ENCODE measurements at places on chromosomes 6 and 20.

DNA sequence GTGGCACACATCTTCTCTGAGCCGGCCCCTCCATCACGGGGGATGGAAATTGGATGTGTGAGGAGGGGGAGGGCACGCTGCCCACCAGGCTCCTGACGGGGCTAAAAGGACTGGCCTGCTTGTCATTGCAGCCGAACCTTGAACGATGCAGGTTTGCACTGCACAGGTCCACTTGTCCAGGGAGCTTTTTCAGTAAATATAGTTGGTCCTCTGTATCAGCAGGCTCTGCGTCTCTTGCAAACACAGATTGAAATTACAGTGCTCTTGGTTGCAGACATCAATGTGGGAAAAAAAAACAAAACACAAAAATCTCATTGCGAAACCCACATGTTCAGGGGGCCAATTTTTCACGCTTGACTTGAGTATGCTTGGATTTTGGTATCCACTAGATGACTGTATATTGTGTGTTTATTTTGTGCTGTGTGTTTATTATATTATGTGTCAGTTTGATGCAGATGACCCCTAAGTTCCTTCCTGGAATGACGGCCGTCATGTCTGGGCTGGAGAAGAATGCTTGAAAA lies 29.2 kb downstream of the ERMARD start:
- DNase-seq = no peak

DNA sequence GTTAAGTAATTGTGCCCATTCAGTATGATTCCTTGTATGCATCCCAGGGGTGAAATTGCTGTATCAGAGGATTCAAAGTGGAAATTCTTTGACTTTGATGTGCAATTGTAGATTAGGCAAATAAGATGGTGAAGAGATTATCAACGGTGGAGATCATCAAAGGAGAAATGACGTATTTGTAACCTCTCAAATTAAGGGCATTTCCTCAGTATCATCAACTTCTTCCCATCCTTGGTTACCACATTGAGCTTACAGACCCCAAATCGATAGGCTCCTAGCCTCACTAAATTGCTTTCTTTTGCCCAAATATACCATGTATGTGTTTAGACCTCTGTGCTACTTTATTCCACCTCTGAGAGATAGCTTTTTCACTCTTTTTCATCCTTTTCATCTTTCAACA lies 213.1 kb upstream of the ZFP64 start:
- DNase-seq = no peak

DNA sequence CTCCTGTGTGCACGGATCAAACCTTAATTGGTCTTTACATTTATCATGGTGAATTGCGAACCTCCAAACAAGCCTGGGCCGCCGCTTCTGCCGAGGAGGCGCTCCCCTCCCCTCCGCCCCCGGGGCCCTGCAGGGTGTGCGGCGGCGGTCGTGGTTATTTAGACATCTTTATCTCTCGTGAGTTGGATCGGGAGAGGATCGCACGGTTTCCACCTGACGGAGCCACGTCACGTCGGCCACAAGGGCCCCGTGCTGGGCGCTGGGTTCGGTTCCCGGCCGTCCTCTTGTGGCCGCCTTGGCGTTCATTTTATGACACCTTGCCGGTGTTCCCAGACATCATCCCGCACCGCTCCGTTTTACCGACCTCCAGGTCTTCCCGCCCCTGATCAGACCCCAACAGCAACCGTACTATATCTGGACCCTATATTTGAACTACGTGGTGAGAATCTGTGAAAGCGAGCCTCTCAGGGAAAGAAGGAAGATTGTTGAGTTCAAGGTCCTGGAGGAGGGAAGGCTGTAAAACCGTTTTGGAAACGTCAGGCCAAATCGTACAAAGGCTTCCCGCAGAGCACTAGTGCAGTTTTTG lies 1.3 kb upstream of the CNR1 start:
- no peak for DNase-seq

DNA sequence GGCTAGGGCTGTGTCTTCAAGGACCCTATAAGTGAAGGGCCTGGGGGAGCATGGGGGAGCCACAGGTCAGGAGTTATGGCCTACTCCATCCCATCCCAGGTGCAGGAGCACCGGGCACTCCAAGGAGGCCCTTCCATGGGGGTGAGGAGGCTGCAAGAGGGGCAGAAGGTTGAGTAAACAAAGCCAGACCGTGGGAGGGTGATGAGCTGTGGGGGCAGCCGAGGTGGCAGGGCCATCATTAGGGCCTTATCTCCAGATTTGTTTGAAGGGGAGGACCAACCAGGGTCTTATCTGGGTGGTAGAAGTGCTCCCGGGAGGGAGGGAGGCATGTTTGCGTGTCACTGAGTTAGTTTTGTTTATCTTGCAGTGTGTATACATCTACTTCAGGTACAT lies 2.1 kb upstream of the FAM83C start:
- peak; percentile 80 for DNase-seq

- no peak for DNase-seq
These were observed 392.4 kb upstream of the SOX4 start for GRCh38 chr6:21201187-21201586.

GRCh38 chr6:37060195-37060559 lies 54.7 kb downstream of the FGD2 start:
- no peak for DNase-seq

DNA sequence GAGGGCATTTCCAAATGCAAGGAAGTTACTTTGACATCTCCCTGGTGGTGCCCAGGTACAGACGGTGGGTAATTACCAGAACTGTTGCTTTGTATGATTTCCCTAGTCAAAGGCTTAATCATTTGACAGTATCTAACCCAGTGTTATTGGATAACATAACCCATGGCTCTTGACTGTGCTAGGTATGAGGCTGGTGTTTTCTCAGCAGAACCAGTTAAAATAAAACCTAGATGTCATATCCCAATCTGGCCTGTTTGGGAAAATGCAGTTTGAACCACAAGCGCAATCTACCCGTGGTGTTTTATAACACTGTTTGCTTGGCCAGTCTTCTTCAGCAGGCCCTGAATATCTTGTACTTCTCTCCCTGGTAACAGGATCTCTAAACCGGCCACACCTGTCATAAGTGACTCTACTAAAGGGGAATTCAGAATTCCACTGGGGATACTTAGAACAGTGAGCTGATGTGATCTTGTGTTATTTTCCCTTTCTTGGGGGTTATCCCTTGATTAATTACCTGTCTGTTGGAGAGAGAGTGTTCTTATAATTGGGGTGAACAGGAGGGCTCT lies 32.8 kb downstream of the PPP1R14C start:
- DNase-seq = no peak

GRCh38 chr6:2134554-2134953 lies 110.9 kb downstream of the GMDS start:
- DNase-seq = no peak

- no peak for DNase-seq
These were observed 67.7 kb downstream of the RREB1 start for GRCh38 chr6:7175462-7175861.

All from HuH-7 (cell line).